ENCODE measurements at places on chromosomes 13 and 19.

- DNase-seq: peak; percentile 28
These were observed 2.6 kb downstream of the FGF9 start for GRCh38 chr13:21673539-21673788.

GRCh38 chr19:44809577-44810233, 802 bp downstream of the BCAM start:
- no peak for DNase-seq

GRCh38 chr13:41565216-41565615, 107.9 kb downstream of the RGCC start:
- DNase-seq: no peak

GRCh38 chr13:100102042-100102441, 13.1 kb downstream of the PCCA start:
- DNase-seq: no peak

- DNase-seq: no peak
These were observed 792 bp upstream of the LENG8 start for GRCh38 chr19:54448040-54448773.

DNA sequence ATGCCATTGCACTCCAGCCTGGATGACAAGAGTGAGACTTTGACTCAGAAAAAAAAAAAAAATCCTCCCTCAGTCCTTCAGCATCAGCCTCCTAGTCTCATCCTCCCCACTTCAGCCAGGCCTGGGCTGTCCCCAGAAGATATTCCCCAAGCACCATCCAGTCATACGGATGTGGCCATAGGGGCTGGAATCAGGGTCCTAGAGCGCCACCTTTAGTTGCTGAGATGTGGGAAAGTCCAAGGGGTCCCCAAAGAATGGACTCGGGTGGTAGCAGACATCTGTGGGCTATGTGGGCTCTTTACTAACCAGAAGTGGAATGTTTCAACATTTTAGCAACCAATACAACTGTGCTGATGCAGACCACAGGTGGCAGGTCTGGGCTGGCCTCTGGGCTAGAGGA, 3.1 kb upstream of the TYROBP start:
- DNase-seq: no peak

DNA sequence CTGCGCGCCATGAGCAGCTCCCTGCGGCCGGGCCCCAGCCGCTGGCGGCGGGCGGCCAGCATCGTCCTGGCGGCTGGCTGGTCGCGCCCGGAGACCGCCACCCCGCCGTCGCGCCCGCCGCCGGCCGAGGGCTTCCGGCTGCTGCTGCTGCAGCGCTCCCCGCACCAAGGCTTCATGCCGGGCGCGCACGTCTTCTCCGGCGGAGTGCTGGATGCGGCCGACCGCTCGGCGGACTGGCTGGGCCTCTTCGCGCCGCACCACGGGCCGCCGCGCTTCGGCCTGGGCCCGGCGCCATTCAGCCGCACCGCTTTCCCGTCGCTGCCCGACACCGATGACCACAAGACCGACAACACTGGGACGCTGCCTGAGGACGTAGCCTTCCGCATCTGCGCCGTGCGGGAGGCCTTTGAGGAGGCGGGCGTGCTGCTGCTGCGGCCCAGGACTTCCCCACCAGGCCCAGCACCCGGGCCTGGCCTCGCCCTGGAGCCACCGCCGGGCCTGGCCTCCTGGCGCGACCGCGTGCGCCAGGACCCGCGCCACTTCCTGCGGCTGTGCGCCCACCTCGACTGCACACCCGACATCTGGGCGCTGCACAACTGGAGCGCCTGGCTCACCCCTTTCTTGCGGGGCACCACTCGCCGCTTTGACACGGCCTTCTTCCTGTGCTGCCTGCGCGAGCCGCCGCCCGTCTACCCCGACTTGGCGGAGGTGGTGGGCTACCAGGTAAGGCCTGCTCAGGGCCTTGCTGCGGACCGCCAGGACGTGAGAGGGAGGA, 518 bp downstream of the NUDT19 start:
- peak; percentile 46 for DNase-seq

- no peak for DNase-seq
These were observed 486 bp downstream of the ZNF808 start for GRCh38 chr19:52527956-52528351.

- no peak for DNase-seq
These were observed 40.3 kb upstream of the TFDP1 start for GRCh38 chr13:113544071-113544891.

DNA sequence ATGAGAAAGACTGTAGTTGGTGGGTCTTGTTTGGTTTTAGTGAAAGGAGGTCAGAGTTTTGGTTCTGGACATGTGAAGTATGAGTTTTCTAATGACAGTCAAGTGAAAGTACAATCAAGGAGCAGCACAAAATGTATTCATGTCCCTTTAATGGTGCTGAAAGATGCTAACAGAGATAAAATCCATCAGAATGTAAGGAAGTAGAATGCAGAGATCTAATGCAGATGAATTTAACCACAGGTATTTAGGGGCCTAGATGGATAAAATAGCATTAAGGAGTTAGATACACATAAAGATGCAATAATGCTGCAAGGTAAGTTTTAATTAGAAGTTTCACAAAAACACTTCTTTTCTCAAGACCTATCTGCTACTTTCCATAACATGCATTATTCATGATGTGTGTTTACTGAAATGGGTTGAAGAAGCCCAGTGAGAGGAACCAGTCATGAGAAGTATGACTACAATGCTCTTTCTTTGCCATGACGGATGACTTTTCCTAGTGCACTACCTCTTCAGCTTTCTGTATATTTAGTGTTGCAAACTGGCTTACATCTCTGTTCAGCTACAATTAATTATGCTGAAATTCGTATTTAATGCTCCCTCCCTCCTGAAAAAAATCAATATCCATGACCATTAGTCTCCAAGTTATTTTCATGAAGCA, 222.9 kb upstream of the HTR2A start:
- no peak for DNase-seq

- DNase-seq: no peak
These were observed 12.7 kb upstream of the ZNF443 start for GRCh38 chr19:12453495-12453894.

- no peak for DNase-seq
These were observed 171.9 kb downstream of the FOXO1 start for GRCh38 chr13:40494513-40494912.

GRCh38 chr13:111219950-111220349, 100.5 kb upstream of the TEX29 start:
- no peak for DNase-seq

DNA sequence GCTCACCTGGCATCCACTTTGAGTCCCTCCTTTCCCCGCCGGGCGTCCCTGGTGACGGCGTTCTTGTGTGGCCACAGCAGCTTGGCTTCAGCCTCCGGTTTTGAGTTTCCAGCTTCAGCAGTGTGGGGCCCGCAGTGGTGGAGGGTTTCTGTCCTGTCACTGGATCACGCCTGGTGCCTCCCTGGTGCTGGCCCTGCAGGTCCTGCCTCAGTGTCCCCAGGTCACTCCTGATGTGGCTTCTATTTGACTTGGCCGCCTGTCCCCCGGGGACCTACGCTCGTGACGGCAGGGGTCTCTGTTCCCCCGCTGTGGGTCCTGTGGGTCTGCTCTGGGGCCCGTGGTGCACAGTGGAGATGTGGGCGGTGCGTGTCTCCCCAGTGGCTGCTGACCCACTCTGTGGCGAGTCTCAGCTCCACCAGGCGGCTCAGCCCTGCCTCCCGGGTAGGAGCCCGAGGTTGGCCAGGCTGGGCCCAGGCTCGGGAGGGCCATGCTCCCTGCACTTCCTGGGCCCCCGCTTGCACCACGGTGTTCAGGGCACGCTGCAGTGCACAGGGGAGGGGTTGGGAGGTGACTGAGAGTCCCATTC, 1.9 kb downstream of the ATP4B start:
- DNase-seq: no peak

GRCh38 chr19:8618751-8619150, 8.2 kb upstream of the ADAMTS10 start:
- no peak for DNase-seq

- DNase-seq: no peak
These were observed 18.4 kb upstream of the CBY2 start for GRCh38 chr13:45683701-45684100.

DNA sequence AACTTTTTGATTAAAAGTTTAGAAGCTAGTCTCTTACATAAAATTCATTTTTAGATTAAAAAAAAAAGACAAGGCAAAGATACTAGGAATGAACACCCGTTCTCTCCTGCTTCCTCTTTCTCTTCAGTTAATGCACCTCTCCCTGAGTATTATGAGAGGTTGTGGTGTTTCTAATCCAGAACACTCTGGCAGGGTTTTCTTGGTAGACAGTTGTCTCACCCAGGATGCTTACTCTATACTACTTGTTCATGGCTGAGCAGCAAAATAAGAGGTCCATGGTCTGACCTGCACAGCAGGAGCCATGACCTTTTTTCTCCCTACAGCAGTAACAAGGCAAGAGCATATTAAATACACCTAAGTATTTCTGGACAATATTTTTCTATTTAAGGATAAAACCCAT, 62.0 kb downstream of the MICU2 start:
- no peak for DNase-seq

DNA sequence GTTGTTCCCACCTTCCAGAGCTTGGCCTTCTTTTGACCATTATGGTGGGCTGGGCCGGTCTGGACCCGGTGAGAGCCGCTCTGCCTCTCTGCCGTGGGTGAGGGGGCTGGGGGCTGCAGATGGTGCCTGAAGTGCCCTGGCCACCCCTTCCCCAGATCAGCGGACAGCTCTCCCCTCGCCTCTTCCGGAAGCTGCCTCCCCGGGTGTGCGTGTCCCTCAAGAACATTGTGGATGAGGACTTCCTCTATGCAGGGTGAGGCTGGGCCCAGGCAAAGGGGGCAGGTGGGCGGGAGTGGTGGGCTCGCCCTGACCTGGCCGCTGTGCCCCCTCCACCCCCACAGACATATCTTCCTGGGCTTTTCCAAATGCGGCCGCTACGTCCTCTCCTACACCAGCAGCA, 1.9 kb downstream of the DCAF15 start:
- no peak for DNase-seq

DNA sequence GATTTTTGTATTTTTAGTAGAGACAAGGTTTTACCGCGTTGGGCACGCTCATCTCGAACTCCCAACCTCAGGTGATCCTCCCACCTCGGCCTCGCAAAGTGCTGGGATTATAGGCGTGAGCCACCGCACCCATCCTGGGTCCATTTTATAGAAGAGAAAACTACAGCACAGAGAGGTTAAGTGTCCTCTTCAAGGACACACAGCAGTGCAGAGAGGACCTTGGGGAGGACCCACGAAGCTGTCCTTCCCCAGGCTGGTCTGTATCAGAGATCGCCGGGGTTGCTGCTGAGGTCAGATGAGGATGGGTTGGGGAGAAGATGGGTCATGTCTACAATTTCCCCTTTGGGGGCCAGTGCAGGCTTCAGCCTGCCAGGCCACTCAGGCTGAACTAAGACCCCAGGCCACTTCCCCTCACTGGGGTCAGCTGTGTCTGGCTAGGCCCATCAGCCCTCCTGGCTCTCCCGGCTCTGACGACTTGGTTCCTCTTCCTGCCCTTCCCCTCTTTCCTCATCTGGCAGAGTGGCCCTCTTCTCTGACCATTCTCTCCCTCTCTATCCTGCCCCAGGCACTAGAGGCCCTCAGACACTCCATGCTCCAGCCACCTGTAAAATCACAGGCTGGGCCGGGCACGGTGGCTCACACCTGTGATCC, 9.6 kb downstream of the MYO1F start:
- no peak for DNase-seq

DNA sequence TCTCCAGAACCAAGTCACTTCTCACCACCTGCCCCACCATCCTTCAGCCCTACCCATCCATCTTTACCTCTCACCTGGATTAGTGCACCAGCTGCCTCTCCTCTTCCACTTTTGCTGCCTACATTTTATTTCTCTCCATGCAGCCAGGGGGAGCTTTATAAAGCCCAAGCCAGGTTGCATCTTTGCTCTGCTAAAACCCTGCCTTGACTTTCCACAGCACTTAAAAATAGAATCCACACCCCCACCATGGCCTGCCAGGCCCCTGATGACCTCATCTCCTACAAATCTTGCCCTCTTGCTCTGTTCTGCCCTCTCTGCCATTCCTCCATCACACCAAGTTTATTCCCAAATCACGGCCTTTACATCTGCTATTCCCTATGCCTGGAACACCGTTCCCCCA, 1.8 kb downstream of the HOOK2 start:
- no peak for DNase-seq

- no peak for DNase-seq
These were observed 142.6 kb downstream of the PCDH9 start for GRCh38 chr13:67087527-67087926.

DNA sequence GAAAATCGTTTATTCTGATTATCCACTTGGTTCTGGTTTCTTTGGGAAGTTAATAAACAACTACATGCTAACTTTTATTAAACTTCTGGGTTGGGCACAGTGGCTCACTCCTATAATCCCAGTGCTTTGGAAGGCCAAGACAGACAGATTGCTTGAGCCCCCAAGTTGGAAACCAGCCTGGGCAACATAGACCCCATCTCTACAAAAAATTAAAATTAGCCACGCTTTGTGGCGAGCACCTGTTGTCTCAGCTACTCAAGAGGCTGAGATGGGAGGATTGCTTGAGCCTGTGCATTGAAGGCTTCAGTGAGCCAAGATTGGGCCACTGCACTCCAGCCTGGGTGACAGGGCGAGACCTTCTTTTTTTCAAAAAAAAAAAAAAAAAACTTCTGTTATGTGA, 21.7 kb downstream of the GPR180 start:
- DNase-seq: no peak

GRCh38 chr13:100298691-100299090, 209.8 kb downstream of the PCCA start:
- no peak for DNase-seq

DNA sequence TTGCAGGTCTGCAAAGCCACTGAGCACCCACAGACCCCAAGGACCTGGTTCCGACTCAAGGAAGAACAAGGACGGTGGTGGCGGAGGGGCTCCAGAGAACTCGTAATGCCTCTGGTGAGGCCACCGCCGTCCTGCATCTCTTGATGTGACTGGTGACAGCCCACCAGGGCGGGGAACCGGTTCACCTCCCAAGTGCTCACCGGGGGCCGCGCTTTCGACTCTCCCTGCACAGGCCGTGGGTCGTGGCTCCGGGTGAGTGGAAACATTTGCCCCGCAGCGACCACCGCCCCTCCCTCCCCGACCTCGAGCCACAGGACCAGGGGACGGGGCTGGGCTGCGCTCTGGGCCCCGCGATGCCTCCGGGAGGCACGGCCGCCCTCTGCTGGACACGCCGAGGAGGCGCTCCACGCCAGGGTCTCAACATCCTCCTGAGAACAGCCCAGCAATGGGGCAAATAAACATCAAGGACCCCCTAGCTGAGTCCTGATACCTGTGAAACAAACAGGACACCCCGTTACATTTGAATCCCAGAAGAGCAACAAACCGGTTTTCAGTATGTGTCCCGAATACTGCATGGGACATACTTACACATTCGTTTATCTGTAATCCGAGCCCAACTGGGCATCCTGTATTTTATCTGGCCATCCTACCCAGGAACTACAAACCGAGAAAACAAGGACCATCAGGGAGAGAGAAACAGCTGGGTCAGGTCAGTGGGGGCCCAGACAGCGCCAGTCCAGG, 3.9 kb upstream of the PLPP2 start:
- peak; percentile 44 for DNase-seq

- DNase-seq: peak; percentile 66
These were observed 1.4 kb upstream of the ZNF414 start for GRCh38 chr19:8515317-8515716.

- DNase-seq: no peak
These were observed 25.0 kb downstream of the HNRNPM start for GRCh38 chr19:8469613-8470368.

- no peak for DNase-seq
These were observed 40.2 kb downstream of the SLAIN1 start for GRCh38 chr13:77737583-77738200.

All from activated gamma-delta T cell treated with Interleukin-2 at 50 U/mL for 16 hours (primary cell).